Peyer's patch (tissue), 4 donors: ENCODE measurements at places on chromosomes 4 and X. TPM values are rescaled to one million over a fixed set of nuclear protein-coding genes. Genes with fewer than 3 reads are reported as not detected.

The GATA1 gene
- total RNA-seq: not detected

The CYBB gene
- total RNA-seq: 35.5 TPM

The UGT2B17 gene
- 4.1 TPM for total RNA-seq

The MORC4 gene
- total RNA-seq: 47.9 TPM

The MAGEB17 gene
- total RNA-seq: not detected

The MAGEA4 gene
- not detected for total RNA-seq

The PRDX4 gene
- 31.9 TPM for total RNA-seq

The IGSF1 gene
- total RNA-seq: not detected

The SMC1A gene
- 119 TPM for total RNA-seq

The KLF8 gene
- total RNA-seq: 1.2 TPM

The OPRPN gene
- total RNA-seq: not detected

The HTATSF1 gene
- 45.4 TPM for total RNA-seq

The TRMT2B gene
- 19.0 TPM for total RNA-seq

The PHEX gene
- 20.7 TPM for total RNA-seq

The NEK1 gene
- 7.1 TPM for total RNA-seq

The SASH3 gene
- 6.2 TPM for total RNA-seq

The GC gene
- not detected for total RNA-seq

The HPSE gene
- 2.7 TPM for total RNA-seq

The GABRG1 gene
- total RNA-seq: not detected

The KCND1 gene
- 1.7 TPM for total RNA-seq

The ADH4 gene
- total RNA-seq: not detected

The MAGEA11 gene
- total RNA-seq: not detected

The PCDH7 gene
- total RNA-seq: 42.1 TPM

The JCHAIN gene
- total RNA-seq: 326 TPM

The CDKL5 gene
- 2.7 TPM for total RNA-seq

The DCLK2 gene
- 2.3 TPM for total RNA-seq

The ITM2A gene
- 26.4 TPM for total RNA-seq

The F11 gene
- total RNA-seq: not detected

The NUDT9 gene
- 11.6 TPM for total RNA-seq

The FREM3 gene
- 0.83 TPM for total RNA-seq

The SUPT20HL2 gene
- total RNA-seq: not detected

The CT45A8 gene
- not detected for total RNA-seq

The PCSK1N gene
- 19.0 TPM for total RNA-seq

The TMEM271 gene
- total RNA-seq: not detected

The NDUFB11 gene
- total RNA-seq: 60.2 TPM

The NXF2B gene
- total RNA-seq: not detected

The NKX6-1 gene
- not detected for total RNA-seq

The CENPE gene
- 4.2 TPM for total RNA-seq

The ETDA gene
- not detected for total RNA-seq

The ZNF182 gene
- 4.8 TPM for total RNA-seq

The ATP2B3 gene
- total RNA-seq: not detected

The EVC2 gene
- 32.2 TPM for total RNA-seq

The UGT8 gene
- 78.0 TPM for total RNA-seq

The ZNF330 gene
- 24.4 TPM for total RNA-seq
